ENCODE measurements at places on chromosomes 12 and 14. TPM values are rescaled to one million over a fixed set of nuclear protein-coding genes. Genes with fewer than 3 reads are reported as not detected.
A peak's percentile ranks its signal among the peaks of the same experiment; 100 is the strongest.

Gene VSIG10
- 2.0 TPM for polyA plus RNA-seq

Gene CATSPERB
- 0.49 TPM for polyA plus RNA-seq

Gene ARF3
- polyA plus RNA-seq = 19.5 TPM

Gene MYH6
- not detected for polyA plus RNA-seq

Gene ADGRD1
- polyA plus RNA-seq = not detected

Gene NANOG
- polyA plus RNA-seq = not detected

Gene CDKN3
- polyA plus RNA-seq = 1.9 TPM

DNA sequence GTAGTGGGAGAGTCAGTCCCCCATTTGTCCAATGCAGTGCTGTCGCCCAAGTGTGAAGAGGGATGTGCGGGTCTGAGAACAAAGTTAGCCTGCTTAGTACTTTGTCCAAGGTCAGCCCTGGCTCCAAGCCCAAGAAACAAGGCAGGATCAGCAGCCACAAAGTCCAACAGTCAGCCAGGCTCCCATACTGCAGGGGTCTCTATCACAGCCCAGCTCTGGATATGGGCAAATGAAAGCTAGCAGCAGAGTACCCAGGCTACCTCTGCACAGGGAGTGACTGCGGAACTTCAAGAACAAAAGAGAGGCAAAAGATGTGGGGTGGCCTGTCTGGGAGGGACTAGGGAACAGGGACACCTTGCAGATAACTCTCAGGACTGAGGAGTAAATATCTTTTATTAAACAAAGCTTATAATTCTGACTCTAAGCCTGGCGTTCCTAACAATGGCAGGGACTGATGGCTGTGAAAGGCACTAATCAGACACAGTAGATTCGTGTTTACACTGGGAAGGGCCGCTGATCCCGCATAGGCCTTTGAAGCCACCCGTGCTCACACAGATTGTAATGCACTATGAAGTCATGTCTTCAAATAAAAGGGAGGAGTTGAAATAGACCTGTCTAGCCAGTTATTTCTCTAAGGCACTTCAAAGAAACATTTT is 91.0 kb upstream of the EEA1 start:
- no peak overlapping the region for H3K27ac ChIP-seq
- DNase-seq = no peak
- no peak overlapping the region for H3K4me3 ChIP-seq

DNA sequence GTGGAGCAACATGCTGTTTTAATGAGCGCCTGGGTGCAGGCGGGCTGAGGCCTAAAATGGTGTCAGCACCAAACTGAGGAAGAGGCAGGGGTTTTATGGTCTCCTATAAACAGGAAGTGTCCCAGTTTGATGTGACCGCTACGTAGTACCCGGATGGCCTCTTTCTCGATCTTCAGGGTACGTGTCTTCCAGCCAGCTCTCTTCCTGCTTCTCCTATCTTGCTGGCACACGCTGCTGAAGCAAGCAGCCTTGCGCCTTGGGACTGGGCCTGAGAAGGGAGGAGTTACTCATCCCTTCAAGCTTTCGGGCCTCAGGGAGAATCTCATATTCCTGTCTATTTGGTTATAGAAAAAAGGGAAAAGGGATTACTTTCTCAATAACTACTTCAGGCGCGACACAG is 28.2 kb upstream of the RNASE1 start:
- no peaks in the 10 kb centered on the region for H3K27me3 ChIP-seq
- no peaks in the 10 kb centered on the region for H3K36me3 ChIP-seq
- H3K4me1 ChIP-seq = no peaks in the 10 kb centered on the region

- no peaks in the 10 kb centered on the region for H3K27me3 ChIP-seq
- H3K27ac ChIP-seq = peak overlapping the region; percentile 20
- H3K4me3 ChIP-seq = peak overlapping the region; percentile 29
- peaks cover 68% of the 10 kb centered on the region for H3K4me1 ChIP-seq
- peaks cover 9% of the 10 kb centered on the region for H3K36me3 ChIP-seq
These were observed 155.1 kb downstream of the BTG1 start for GRCh38 chr12:91990525-91990924.

DNA sequence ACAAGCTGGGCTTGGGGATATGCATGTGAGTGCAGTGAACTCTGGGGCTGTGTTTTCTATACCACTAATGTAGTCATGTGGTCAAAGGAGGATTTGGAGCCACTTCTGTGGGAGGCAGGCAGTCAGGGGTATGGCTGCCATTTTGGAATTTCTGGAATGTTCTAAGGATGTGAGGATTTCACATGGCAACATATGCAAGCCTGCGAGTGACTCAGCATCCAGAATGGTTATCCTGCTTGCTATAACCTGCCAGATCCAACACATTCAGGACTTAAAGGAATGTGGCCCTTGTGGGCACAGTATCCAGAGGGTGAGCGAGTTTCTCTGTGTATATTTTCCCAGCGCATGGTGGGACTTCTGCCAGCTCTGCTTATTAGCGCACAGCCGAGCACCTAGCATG is 249.2 kb upstream of the PWP1 start:
- H3K27ac ChIP-seq = no peak overlapping the region
- DNase-seq = no peak
- H3K4me1 ChIP-seq = peaks cover 22% of the 10 kb centered on the region
- H3K4me3 ChIP-seq = no peak overlapping the region
- H3K27me3 ChIP-seq = no peaks in the 10 kb centered on the region

DNA sequence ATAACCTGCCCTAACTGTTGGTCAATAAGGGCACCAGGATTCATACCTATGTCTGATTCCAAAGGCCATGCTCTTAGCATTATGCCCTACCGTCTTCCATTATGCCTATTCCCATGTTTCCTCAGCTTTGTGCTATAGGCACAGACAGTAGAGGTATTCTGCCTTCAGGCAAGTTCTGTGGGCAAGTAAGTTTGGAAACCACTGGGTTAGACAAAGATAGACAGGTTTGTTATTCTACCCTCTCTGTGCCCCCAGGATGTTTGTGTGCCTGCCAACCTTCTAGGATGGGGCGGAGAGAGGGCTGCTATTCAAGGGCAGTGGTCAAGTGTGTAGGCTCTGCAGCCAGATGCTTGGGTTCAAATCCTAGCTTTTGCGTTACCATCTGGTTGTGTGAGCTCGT is 4.6 kb downstream of the RAPGEF3 start:
- peaks cover 21% of the 10 kb centered on the region for H3K4me1 ChIP-seq
- H3K27ac ChIP-seq = no peak overlapping the region
- no peaks in the 10 kb centered on the region for H3K36me3 ChIP-seq

GRCh38 chr14:36662543-36663403 is 1.1 kb downstream of the PAX9 start:
- no peak overlapping the region for H3K27ac ChIP-seq
- no peak for DNase-seq
- no peak overlapping the region for H3K4me3 ChIP-seq
- peaks cover 92% of the 10 kb centered on the region for H3K27me3 ChIP-seq

DNA sequence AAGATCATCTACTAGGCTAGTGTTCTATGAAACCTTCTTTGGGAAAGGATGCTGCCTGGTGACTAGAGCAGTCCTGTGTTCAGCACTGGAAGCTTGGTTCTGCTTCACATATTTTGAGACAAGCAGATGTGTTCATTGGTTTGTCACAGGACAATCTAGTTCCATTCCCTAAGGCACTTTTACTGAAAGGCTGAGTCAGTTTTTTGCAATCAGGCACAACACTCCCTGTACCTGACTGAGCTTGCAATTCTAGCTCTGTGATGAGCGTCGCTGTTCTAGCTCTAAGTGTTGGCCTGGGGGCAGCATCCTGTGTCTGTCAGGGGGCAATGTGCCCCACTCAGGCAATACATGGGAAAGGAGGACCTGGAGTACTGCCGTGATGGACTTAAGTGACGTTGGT is 144.4 kb downstream of the CAND1 start:
- no peaks in the 10 kb centered on the region for H3K4me1 ChIP-seq
- no peak overlapping the region for H3K4me3 ChIP-seq
- DNase-seq = no peak
- H3K27me3 ChIP-seq = no peaks in the 10 kb centered on the region
- H3K27ac ChIP-seq = no peak overlapping the region
- peaks cover 10% of the 10 kb centered on the region for H3K36me3 ChIP-seq

DNA sequence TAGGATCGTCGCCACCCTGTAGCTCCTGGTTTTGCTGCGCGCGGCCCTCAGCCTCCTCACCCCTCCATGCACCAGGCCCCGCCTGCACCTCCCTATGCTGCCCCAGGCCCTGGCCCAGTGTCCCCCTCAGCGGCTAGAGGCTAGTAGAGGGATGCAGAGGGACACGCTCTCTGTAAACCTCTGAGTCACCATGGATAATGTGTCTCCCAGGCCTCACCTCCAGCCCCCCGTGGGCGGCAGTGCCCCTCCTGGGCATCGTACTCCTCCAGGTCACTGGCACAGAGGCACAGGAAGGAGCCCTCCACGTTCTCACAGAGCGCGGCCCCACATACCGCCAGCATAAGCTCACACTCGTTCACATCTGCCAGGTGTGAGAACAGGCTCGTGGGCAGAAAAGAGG is 12.3 kb downstream of the ISCA2 start:
- H3K36me3 ChIP-seq = no peaks in the 10 kb centered on the region
- no peak overlapping the region for H3K27ac ChIP-seq
- H3K4me3 ChIP-seq = no peak overlapping the region
- H3K27me3 ChIP-seq = no peaks in the 10 kb centered on the region
- peaks cover 21% of the 10 kb centered on the region for H3K4me1 ChIP-seq

GRCh38 chr12:93229494-93230325 is 148.0 kb upstream of the NUDT4 start:
- H3K4me1 ChIP-seq = peaks cover under 1% of the 10 kb centered on the region
- H3K4me3 ChIP-seq = no peak overlapping the region
- no peaks in the 10 kb centered on the region for H3K27me3 ChIP-seq
- no peak overlapping the region for H3K27ac ChIP-seq

GRCh38 chr14:23437133-23438100 is 2.0 kb upstream of the MYH7 start:
- H3K27ac ChIP-seq = no peak overlapping the region
- H3K27me3 ChIP-seq = peaks cover 15% of the 10 kb centered on the region
- no peak overlapping the region for H3K4me3 ChIP-seq
- H3K36me3 ChIP-seq = no peaks in the 10 kb centered on the region
- H3K4me1 ChIP-seq = peaks cover 2% of the 10 kb centered on the region

- H3K27ac ChIP-seq = no peak overlapping the region
- H3K27me3 ChIP-seq = no peaks in the 10 kb centered on the region
- DNase-seq = no peak
- no peak overlapping the region for H3K4me3 ChIP-seq
- H3K4me1 ChIP-seq = peaks cover 2% of the 10 kb centered on the region
These were observed 84.4 kb downstream of the C2CD5 start for GRCh38 chr12:22459838-22460490.

DNA sequence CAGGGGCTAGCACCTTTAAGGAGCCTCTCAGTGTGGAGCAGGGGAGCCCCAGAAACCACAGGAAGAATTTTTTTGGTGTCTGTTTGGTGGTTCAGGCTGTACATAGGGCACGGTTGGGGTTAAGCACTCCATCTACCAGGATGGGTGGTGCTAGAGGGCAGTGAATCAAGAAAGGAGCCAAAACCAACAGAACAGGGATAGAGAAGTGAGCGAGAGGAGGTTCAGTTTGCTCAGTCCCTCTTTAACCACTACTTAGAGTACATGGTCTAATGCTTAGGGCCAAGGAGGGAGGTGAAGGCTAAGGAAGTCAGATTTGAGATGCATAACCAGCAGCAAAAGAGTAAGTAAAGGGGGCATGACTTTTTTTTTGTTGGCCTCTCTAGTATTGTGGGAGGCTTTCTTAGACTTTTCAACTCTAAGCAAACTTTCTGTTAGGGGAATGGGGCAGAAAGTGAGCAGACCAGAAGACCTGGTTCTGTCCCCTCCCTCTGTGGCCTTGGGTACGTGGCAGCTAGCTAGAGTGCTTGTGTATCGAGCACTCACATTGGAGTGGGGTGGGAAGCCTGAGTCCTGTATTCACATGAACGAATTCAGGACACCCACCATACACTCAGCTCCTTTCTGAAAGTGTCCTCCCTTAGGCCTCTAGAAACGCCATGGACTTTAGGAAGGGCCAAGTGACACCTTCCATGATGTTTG is 6.6 kb upstream of the NPFF start:
- H3K4me1 ChIP-seq = peaks cover under 1% of the 10 kb centered on the region
- H3K27me3 ChIP-seq = no peaks in the 10 kb centered on the region
- no peak for DNase-seq
- H3K27ac ChIP-seq = no peak overlapping the region
- H3K4me3 ChIP-seq = no peak overlapping the region
- H3K36me3 ChIP-seq = peaks cover 59% of the 10 kb centered on the region

- no peak overlapping the region for H3K27ac ChIP-seq
- peaks cover 19% of the 10 kb centered on the region for H3K36me3 ChIP-seq
- no peak overlapping the region for H3K4me3 ChIP-seq
- H3K27me3 ChIP-seq = no peaks in the 10 kb centered on the region
These were observed 32.8 kb downstream of the YEATS4 start for GRCh38 chr12:69392179-69392928.

DNA sequence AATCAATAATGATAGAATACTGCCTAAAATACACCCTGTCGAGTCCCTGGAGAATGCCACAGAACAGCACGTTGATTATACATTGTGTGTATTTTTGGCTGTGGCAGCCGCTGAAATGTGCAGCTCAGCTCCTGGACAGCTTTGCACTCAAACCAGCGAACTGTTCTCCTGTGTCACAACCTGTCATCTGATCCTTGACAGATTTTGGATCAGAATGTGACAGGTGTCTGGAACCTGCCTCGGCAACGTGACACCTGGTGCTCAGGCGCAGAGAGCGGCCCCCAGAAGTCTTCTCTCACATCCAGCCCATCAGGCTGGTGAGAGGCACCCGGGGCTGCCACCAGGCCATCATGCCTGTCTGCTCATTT is 19.3 kb downstream of the MVK start:
- peaks cover 22% of the 10 kb centered on the region for H3K4me1 ChIP-seq
- no peak overlapping the region for H3K27ac ChIP-seq
- no peaks in the 10 kb centered on the region for H3K27me3 ChIP-seq
- DNase-seq = no peak
- no peaks in the 10 kb centered on the region for H3K36me3 ChIP-seq

GRCh38 chr14:72243309-72244293 is 311.4 kb downstream of the RGS6 start:
- no peak overlapping the region for H3K4me3 ChIP-seq
- DNase-seq = no peak
- H3K36me3 ChIP-seq = peaks cover 14% of the 10 kb centered on the region

- no peak overlapping the region for H3K27ac ChIP-seq
- no peaks in the 10 kb centered on the region for H3K36me3 ChIP-seq
- no peaks in the 10 kb centered on the region for H3K4me1 ChIP-seq
- no peaks in the 10 kb centered on the region for H3K27me3 ChIP-seq
These were observed 176.6 kb upstream of the KITLG start for GRCh38 chr12:88756917-88757316.

GRCh38 chr14:54722791-54723432 is 156.0 kb downstream of the SAMD4A start:
- no peak overlapping the region for H3K27ac ChIP-seq
- no peak overlapping the region for H3K4me3 ChIP-seq
- peaks cover 7% of the 10 kb centered on the region for H3K36me3 ChIP-seq
- no peak for DNase-seq
- H3K27me3 ChIP-seq = peaks cover 12% of the 10 kb centered on the region
- peaks cover 6% of the 10 kb centered on the region for H3K4me1 ChIP-seq

DNA sequence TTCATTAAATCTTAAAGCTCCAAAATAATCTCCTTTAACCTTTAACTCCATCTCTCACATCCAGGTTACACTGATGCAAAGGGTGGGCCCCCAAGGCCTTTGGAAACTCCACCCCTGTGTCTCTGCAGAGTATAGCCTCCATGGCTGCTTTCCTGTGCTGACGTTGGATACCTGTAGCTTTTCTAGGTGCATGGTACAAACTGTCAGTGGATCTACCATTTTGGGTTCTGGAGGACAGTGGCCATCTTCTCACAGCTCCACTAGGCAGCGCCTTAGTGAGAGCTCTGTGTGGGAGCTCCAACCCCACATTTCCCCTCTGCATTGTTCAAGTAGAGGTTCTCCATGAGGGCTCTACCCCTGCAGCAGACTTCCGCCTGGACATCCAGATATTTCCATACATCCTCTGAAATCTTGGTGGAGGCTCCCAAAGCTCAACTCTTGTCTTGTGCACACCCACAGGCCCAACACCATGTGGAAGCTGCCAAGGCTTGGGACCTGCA is 162.2 kb downstream of the RASSF9 start:
- H3K27ac ChIP-seq = no peak overlapping the region
- H3K4me3 ChIP-seq = no peak overlapping the region
- no peaks in the 10 kb centered on the region for H3K36me3 ChIP-seq
- no peaks in the 10 kb centered on the region for H3K27me3 ChIP-seq
